Cerebellum (tissue), 4 donors: ENCODE measurements at places on chromosomes 2 and 18. TPM values are rescaled to one million over a fixed set of nuclear protein-coding genes. Genes with fewer than 3 reads are reported as not detected.

Gene TMEM169
- total RNA-seq: 18.6 TPM

DNA sequence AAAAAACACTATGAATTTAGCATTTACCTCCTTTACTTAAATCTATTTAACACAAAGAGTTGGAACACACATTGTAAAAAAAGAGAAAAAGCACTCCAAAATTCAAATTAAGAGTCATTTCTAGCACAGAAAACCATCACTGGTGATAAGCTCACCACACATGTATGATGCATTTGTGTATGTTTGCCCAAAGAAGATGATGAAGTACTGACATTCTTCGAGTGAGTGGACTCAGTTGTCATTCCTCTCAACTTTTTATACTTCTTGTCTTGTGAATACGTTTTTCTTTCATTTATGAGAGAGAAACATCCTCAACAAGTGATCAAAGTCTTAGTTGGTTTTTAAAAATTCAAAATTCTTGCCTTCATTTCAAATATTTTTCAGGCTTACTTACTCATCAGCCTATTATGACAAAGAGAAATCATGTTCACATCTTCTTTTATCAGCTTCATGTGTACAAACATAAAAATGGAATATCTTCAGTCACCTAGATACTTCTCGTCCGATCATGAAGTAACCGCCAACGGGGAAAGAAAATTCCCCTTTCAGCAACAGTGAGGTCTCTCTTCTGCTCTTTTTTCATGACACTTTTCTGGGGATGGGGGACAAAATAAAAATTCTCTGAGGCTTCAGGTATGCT is 1.5 kb downstream of the DSEL start:
- DNase-seq: no peak

DNA sequence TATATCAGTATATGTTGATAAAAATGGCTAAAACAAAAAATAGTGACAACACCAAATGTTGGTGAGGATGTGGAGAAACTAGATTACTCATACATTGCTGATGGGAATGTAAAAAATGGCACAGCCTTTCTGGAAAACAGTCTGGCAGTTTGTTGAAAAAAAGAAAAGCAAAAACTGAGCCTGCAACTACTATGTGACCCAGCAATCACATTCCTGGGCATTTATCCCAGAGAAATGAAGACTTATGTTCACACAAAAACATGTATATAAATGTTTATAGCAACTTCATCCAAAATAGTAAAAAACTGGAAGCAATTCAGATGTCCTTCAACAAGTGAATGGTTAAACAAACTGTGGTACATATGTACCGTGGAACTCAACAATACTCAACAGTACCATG is 7.5 kb upstream of the KDSR start:
- DNase-seq: no peak

Gene KIAA2012
- 1.00 TPM for total RNA-seq

GRCh38 chr2:60441800-60442199 is 111.7 kb downstream of the BCL11A start:
- DNase-seq: no peak

Gene ALPP
- total RNA-seq: not detected

- no peak for DNase-seq
Observed at GRCh38 chr2:212695426-212695825, 156.8 kb upstream of the ERBB4 start.

DNA sequence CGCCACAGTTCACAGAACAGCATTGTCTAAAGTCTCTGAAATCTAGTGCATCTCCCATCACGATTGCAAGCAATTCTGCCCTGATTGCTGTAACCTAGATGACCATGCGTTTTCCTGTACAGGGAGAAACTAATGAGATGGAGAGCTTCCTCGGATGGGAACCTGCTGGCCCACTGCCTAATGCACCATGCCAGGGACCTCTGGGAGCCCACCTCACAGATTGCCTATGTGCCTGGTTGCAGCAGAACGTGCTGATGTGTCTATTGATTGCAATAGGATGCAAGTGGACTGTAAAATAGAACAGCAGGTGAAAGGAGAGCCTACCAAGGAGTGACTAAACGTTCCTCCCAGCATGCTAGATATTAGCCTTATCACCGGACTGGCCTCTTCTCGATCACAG is 141.0 kb upstream of the RAB12 start:
- DNase-seq: no peak

Gene CYP27A1
- total RNA-seq: 5.7 TPM

Gene YIPF4
- 24.1 TPM for total RNA-seq

Gene UGT1A6
- not detected for total RNA-seq

- DNase-seq: peak; percentile 17
Observed at GRCh38 chr2:155372969-155373368, 674.5 kb downstream of the KCNJ3 start.

GRCh38 chr2:227822416-227823003 is 8.9 kb downstream of the CCL20 start:
- no peak for DNase-seq

Gene SCN2A
- total RNA-seq: 117 TPM

- peak; percentile 73 for DNase-seq
Observed at GRCh38 chr2:31397094-31397493, 17.4 kb downstream of the XDH start.

Gene HOXD4
- total RNA-seq: not detected

DNA sequence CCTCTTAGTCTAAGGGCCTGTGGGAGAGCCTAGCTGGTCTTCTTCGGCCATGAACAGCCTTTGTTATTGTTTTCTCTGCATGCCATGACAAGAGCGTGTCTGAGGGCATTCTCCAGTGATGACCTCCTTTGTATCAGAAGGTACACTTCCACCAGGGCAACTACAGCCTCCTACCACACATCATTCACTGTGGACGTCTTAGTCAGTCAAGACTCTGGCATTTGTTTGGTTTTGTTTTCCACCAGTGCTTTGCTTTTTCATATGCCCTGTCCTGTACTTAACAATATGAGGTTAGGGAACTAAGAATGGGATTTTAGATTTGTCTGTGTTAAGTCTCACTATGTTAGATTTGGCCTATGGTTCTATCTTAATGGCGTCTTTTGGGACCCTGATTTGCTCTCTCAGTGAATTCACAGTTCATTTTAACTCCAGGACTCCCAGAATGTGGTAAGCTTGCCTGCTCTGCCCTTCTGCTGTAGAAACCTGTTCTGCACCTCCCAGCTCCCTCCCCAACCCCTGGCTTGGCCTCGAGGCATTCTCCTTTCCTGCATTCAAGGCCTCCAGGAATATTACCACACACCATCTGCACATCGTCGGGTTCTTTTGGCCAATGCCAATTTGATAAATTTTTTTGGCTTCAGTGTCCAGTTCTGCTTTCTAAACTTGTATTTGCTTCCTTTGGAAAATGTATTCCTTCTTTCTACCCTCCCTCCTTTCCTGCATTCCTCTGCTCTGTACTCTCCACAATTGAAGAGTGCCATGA is 42.8 kb upstream of the IL1R1 start:
- DNase-seq: no peak

DNA sequence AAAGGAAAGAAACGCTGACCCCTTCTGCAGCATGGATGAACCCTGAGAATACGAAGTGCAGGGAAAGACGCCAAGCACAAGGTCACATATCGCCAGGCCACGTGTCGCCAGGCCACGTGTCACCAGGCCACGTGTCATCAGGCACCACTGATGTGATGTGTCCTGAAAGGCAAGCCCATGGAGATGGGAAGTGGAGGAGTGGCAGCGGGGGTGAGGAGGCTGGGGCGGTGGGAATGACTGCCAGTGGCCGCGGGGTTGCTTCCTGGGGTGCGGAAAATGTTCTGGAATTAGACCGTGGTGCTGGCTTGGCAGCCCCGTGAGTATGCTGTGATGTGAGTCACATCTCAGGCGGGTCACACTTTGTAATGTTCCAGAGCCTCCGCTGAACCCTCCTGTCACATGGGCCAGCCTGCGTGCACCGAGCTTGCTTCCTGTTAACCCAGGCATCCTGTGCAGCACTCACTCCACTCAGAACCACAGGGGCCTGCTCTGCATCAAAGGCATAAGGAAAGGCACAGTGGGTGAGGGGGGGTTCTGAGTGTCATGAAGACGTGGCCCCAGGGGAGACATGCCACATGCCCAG is 39.0 kb downstream of the SLC66A2 start:
- peak; percentile 41 for DNase-seq

DNA sequence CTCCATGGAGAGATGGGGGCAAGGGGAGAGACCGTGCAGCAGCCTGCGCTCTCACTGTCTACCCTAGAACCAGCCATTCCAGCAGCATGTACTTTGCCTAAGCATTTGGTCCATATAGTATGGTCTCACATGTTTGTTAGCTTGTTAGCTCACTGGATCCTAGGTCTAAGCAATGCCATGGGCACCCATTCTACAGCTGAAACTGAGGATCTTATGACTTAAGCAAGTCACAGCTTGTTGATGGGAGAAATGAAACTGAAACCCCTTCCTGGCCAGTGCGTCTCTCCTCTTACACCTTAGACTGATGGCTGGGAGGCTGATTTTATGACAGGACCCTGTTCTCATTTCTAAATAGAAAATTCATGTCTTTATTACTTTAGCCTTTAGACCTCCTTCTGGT is 90.1 kb downstream of the EPAS1 start:
- no peak for DNase-seq

DNA sequence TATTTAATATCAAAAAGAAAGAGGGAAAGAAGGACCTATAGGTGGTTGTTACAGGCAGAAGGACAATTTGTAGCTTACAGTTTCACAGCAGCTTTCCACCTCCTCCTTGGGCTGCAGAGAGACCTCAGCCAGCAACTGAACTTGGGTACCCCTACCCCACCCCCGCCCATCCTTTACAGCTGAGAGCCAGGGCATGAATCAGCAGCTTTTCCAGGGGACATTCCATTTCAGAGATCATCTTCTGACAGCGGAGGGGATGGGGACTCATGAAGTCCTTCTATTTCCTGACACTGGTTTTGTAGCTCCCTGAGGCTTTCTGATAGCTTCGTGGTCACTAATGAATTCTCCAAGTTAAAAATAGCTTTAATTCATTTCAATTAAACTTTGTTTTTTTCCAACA is 96.4 kb downstream of the ITGB1BP1 start:
- DNase-seq: no peak
